Stimulated activated CD8-positive, alpha-beta memory T cell treated with anti-CD3 and anti-CD28 coated beads, Interleukin-2, amount 100 ng/mL, for 48 hours (primary cell): ENCODE measurements at places on chromosomes 1 and 21.

DNA sequence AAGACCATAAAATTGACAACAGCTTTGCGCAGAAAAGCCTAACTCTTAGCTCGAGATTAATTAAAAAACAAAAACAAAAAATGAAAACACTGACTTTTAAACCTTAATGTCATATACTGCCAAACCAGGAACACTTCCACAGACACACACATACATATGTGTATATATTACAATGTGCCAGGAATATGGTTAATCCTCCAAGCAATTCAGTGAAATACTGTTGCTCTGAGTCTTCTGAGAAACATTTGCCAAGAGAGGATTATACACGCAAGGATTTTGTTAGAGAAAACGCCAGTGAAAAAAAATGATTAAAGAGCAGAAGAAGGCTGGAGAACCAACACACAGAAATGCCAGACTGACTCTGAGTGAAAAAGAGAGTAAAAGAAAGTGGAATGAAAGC, 116.7 kb upstream of the CHRM3 start:
- no peak for DNase-seq

- no peak for DNase-seq
Observed at GRCh38 chr1:23483321-23484252, at the start of gene ASAP3. Gene ASAP3 (minus strand): TSS chr1:23484179. CDS start chr1:23484133, 46 bp downstream.

DNA sequence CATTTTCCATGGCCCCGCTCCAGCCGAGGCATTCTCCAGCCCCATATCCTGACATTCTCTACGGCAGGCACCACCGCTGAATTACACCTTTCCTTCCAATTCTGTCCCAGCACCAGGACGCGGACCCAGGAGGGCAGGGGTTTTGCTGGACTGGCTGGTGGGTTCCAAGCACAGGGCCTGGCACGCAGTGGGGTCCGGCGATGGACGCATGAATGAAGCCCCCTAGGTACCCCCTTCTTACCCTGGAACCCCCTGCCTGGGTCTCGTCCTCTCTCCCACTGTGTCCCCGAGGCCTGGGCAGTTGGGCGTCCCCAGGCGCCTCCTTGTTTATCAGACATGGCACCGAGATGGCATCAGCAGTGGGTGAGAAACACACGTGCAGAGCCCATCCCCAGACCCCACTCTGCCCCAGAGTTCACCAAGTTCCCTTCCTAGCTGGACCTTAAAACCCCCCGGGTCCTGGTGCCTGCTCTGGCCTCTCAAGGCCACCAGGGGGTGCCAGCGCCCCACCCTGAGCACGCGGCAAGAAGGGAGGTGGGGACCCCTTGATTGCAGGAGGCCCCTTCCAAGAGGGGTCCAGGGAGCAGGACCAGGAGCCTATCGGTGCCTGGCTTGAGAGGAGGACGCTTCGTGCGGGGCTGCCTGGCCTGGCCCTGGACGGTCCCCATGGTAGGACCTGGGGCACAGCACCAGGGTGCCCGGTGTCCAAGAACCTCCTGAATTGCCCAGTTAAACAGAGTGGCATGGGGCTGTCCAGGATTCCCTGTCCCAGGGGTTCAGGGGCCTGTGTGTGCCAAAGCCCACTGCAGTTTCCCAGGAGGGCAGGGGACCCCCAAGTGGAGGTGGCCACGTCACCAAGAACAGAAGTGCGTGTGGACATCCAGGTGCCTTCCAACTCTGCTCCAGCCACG, 46.1 kb downstream of the MEGF6 start:
- peak; percentile 13 for DNase-seq

GRCh38 chr1:185062710-185063370, 17.5 kb downstream of the RNF2 start:
- DNase-seq = no peak

- DNase-seq = no peak
Observed at GRCh38 chr1:170460001-170460400, 72.0 kb upstream of the GORAB start.

DNA sequence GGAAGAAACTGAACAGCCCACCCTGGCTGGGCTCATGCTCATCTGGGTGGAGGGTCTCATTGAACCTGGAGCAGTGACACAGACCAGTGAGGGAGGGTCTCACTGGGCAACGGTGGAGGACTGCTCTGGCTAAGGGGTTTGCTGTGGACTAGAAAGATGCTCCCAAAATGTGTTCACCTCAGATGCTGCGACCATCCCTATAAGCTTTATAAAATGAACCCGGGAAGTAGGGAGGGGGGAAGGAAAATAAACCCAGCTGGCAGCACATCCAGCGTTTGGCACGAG, 34.5 kb upstream of the LBR start:
- DNase-seq = no peak

GRCh38 chr1:27878039-27878438, 5.7 kb downstream of the THEMIS2 start:
- no peak for DNase-seq
